Head of caudate nucleus (tissue), 42 donors: ENCODE measurements at places on chromosomes 16 and 17.

DNA sequence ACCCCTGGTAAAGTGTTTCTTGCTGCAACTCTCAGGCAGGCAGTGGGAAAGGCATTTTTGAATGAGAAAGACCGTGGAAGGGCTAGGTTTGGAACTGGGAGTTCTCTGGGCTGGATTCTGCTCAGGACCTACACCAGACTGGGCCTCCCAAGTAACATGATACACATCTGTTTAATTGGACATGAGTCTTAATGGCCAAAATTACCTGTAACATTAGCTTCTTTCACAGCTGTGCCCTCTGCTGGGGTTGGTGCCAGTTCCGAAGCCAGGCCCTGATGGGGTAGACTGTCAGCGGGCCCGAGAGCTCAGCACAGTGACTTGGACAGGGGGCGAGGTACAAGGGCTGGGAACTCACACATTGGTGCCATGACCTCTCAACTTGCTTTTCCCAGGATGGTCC, 118.9 kb upstream of the IRX3 start:
- no peak for DNase-seq

DNA sequence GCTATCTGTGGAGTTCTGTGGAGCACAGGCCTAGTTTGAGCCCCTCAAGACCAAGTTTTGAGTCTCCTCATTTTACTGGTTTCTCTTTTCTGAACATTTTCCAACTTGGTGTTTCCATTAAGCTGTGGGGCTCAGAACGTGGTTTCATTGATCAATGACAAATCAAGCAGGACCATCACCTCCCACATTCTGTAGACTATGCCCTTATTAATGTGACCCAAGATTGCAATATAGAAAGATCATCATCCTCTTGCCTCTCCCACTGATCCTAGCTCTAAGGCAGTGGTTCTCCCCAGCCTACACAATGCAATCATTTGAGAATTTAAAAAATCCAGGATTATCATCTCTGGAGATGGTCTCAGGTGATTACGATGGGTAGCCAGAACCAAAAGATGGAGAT, 15.8 kb upstream of the OSGIN1 start:
- DNase-seq: no peak

GRCh38 chr16:272633-273546, 2.9 kb downstream of the RGS11 start:
- DNase-seq: no peak

- no peak for DNase-seq
These were observed 10.7 kb downstream of the GFOD2 start for GRCh38 chr16:67708368-67708771.

GRCh38 chr17:59367657-59368045, 36.2 kb downstream of the YPEL2 start:
- DNase-seq: no peak

- no peak for DNase-seq
These were observed 2.3 kb downstream of the VKORC1 start for GRCh38 chr16:31092330-31092729.

GRCh38 chr17:48488548-48489106, 42.2 kb downstream of the HOXB1 start:
- no peak for DNase-seq

DNA sequence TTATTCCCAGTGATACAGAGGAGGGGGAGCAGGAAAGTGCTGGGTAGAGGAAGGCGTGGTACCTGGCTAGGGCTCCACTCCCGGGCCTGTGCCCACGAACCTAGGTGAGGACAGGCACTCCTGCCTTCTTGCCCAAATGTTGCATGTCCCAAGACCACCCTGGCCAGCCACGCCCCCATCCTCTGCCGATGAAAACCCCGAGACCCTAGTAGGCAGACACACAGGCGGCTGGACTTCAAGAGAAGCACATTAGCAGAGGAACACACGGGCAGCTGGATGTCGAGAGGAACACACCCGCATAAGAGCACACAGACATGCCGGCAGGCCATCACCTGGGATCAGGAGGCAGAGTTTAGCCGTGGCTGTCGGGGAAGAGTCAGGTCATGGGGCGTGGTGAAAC, 1386.5 kb upstream of the GOT2 start:
- DNase-seq: no peak

GRCh38 chr16:14434860-14435259, 195.2 kb downstream of the PARN start:
- DNase-seq: no peak

DNA sequence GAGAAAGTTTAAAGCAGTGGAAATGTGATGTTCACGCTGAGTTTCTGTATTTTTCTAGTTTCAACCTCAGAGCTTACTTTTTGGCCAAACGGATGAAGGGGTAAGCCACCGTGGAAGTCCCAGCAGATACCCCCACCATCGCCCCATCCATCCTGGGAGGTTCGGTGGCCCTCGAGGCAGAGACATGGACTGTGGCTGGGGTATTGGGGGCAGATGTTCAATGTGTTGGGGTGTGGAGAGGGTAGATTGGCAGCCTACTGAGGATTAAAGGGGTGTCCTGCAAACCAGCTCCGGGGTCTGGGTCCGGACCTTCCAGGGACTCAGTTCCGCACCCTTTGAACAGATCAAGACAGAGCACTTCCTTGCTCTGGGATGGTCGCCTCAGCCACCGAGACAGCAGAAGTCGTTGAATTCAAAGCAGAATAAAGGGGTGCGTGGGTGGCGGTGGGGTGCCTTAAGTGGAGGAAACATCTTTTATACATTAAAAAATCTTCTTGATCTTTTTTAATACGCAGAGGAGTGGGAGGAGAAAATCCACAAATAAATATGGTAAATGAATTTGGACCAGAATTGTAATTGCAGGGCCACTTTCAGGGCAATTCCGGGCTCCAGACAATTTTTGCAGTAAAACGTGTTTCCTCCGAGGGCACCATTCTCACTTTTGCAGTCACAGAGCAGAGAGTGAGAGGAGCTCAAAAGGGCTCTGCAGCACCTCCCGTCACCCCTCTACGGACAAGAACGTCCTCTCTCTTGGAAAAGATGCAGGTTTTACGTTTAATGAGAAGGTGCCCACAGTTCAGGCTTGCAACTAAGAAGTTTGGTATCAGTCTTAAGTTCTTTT, 8.2 kb upstream of the CBX8 start:
- DNase-seq: no peak

DNA sequence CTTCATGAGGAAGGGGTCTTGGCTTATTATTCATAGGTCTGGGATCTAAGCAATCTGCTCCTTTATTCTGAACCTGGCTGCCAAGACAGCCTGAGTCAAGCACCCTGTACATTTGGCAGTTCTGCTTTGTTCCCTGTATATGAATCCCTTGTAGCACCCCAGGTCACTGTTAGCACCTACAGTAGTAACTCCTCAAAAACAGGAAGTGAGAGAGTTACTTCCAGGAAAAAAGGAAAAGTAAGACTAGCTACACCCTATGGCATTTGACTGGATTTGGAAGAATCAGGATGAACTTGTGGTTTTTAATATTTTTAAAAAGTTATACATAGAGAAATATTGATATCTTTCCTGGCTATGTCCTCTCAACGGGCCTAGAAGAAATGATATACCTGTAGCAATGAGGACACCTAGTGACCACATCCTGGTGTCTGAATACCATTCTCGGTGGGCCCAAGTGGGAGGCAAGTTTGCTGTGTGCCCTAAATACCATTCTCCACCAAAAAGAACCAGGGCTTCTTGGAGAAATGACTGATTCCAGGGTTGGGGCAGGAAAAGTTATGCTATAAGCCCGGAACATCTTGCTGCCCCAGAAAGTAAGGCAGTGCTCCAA, 9.9 kb downstream of the ANKRD40 start:
- no peak for DNase-seq

- no peak for DNase-seq
These were observed 37.8 kb downstream of the KLHDC4 start for GRCh38 chr16:87728026-87728425.

DNA sequence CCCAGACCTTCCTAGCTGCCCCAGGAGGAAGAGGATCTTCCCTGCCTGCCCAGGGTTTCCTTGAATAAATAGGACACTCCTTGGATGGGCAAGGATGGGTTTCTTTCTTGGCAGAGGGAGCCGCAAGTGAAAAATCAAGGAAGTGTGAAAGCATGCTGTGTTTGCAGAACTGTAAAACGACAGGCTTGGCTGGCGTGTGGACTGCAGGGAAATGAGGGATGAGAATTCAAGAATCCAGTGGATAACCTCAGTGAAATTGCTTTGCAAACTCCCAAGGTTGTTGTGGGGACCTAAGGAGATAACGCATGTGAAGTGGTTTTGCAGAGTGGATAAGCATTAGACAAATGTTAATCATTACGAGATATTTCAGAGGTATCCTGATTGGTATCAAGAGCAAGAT, 20.4 kb downstream of the GPR139 start:
- no peak for DNase-seq

GRCh38 chr16:21083729-21084268, 66.8 kb downstream of the DNAH3 start:
- DNase-seq: peak; percentile 39

DNA sequence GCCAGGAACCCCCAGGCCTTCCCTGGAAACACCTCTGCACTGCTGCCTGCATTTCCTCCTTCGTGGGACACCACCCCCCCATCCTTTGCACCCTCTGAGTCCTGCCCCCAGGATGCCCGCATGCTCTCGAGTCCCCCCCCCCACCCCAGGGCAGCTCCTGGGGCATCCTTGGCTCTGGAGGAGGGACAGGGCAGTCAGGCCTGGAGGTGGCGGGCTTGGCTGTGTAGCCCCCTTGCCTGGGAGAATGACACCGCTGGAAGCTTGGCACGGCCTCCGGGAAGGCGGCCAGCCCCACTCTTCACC, 98.9 kb upstream of the GSE1 start:
- peak; percentile 52 for DNase-seq

GRCh38 chr17:58231641-58232040, 6.7 kb upstream of the LPO start:
- DNase-seq: no peak

DNA sequence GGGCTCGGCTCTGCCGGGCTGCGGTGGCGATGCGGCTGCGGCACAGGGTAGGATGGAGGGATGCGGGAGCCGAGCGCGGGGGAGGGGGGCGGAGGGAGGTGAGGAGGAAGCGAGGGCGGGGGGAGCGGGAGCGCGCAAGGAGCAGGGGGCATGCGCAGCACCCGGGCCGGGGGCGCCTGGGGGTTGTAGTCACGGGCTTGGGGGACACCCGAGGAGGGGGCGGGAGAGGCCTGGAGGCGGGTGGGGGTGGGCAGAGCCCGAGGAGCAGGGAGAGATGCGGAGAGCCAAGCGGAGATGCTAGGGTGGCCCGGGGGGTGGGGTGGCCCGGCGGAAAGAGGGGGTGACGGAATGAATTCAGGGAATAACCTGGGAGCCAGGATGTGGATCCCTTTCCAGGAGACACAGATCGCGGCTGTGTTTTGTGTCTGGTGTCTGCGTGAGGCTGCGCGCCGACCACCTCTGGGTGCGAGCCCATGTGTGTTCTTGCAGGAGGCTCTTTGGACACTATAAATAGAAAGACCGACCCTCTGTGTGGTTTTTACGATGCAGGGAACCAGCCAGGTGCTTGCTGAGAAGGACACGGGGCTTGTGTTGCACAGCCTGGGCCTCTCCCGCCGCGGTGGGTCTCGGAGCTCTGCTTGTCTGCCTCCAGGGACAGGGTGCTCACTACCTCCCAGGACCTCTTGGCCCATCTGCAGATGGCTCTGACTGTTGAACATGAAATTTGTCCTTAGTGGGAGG, at the start of gene STX1B:
STX1B (minus strand) TSS at position 54 of the 741 bp plus-strand sequence. CDS start 242 bp downstream, outside the sequence.
- DNase-seq: peak; percentile 78

DNA sequence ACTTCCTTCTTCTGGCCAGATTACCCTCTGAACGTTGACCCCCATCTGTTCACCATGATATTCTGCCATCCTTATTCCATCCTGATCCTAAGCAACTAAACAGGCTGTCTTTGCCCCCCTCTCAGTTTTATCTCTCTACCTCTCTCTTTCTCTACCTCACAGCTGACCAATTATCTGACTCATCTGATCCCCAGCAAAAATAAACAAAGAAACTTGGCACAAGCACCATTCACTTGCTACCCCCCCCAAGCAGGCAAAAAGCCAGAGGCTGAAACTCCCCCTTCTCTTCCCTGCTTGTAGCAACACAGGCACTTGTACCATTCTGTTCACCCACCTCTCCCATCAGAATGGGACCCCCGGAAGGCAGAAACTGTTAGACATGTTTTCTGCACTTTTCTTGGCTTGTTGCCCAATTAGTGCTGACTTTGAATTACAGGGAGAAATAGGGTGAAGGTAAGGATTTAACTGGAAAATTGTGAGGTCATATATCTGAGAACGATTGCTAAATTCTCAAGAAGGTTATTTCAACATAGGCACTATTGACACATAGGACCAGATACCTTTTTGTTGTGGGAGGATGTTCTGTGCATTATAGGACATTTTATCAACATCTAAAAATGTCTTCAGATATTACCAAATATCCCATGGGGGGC, 163.2 kb downstream of the TOX3 start:
- no peak for DNase-seq

DNA sequence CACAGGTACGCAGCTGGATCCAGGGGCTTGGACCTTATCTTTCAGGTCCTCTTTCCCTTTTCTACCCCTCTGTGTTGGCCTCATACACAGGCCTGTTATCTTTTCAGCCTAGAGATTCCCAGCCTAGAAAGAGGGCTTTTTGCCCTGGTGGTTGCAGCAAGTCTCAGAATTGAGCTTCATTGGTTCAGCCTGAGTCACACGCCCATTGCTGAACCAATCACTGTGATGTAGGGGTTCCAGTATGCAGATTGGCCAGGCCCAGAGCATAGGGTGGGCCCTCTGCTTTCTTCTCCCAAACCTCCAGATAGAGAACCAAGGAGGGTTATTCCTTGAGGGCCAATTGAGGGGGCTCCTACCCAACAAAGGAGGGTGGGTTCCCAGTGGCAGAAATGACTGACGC, 32.8 kb downstream of the GPT2 start:
- DNase-seq: no peak

GRCh38 chr17:63998721-63999679, 849 bp downstream of the PRR29 start:
- DNase-seq: no peak

- no peak for DNase-seq
These were observed 55.7 kb upstream of the GPR139 start for GRCh38 chr16:20129375-20129774.

GRCh38 chr16:566475-567372, at the start of gene NHLRC4:
Gene NHLRC4, plus strand, starts transcription at chr16:567005. Its CDS starts 1,043 bp downstream, at chr16:568048.
- no peak for DNase-seq

GRCh38 chr16:55330781-55331647, 7.0 kb downstream of the IRX6 start:
- no peak for DNase-seq

DNA sequence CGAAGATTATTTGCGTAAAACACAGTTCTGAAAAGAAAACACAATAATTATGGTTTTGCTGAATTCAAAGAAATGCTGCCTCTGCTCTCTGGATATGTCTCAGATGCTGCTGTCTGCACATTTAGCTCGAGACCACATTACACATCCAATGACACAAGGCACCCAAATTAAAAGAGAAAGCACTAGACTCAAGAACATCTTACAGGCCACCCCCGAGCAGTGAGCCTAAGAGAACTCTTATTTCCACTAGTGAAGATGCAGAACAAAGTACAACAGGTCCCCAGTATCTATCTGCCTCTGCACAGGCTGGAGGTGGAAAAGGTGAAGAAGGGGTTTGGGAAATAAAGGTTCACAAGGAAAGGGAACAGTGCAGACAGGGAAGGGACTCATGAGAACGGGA, 33.5 kb downstream of the GRB2 start:
- DNase-seq: no peak

GRCh38 chr16:648071-648780, 939 bp upstream of the WDR90 start:
- no peak for DNase-seq

GRCh38 chr17:81295676-81296381, 722 bp upstream of the SLC38A10 start:
- peak; percentile 76 for DNase-seq

GRCh38 chr17:65030618-65031017, 25.9 kb downstream of the GNA13 start:
- no peak for DNase-seq
